ENCODE measurements at places on chromosomes 12 and 14.

GRCh38 chr12:132500142-132500855, 10.3 kb downstream of the FBRSL1 start:
- DNase-seq = no peak

DNA sequence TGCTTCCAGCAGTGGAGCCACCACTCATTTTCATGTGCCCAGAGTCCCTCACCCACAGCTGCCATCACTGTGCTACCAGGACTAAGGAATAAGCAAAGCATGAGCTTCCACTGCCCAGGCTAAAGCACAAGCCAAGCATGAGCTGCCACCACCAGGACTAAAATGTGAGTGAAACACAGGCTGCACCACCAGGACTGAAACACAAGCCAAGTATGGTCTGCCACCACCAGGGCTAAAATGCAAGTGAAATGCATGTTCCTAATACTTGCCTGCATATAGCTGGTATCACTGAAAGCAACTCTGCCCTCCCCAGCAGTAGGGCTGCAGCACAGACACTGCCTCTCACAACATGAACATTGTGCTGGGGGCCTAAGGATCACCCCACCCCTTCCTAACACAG, 30.0 kb downstream of the CEP83 start:
- no peak for DNase-seq

- no peak for DNase-seq
These were observed 186.6 kb downstream of the PAX9 start for GRCh38 chr14:36848213-36848612.

- DNase-seq = no peak
These were observed 140.9 kb upstream of the SRRM4 start for GRCh38 chr12:118840399-118840798.

GRCh38 chr14:95386536-95387095, 66.9 kb upstream of the CLMN start:
- no peak for DNase-seq

DNA sequence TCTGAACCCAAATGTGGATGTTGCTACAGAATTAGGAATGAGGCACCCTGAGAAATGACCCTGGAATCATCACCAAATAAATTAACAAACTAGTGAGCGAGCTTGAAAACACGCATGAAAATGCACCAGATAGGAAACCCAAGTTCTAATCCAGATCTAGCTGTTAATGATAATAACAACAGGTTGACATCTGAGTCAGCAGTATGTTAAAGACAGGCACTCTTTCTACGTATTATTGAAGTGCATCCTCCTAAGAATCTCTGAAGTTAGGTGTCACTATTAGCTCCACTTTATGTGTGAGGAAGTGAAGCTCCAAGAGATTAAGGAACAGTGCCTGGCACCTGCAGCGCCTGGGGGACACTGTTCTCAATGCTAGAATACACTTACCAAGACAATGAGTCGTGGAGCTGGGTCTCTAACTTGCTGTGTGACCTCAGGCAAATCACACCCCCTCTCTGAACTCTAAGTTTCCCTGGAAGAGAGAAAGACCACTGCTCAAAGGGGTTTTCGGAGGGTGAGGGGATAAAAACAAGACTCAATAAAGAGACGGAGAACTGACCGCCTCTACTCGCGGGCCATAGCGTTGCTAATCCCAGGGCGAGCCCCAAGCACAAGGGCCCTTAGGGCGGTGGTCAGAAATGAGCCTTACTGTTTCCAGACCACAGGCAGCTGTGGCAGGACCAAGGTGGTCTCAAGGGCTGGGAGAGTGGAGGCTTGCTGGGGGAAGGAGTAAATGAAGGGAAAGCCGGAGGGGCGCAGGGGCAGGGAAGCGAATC, 2.1 kb downstream of the SLC6A12 start:
- DNase-seq = no peak

Data from stimulated activated CD4-positive, alpha-beta T cell treated with anti-CD3 and anti-CD28 coated beads, Interleukin-15, amount 100 ng/mL, for 1 hour (primary cell).